Hepatocyte (in vitro differentiated cells): ENCODE measurements at places on chromosomes 7 and 10. TPM values are rescaled to one million over a fixed set of nuclear protein-coding genes. Genes with fewer than 3 reads are reported as not detected.

Gene NUTM2D
- 5.0 and 5.3 TPM in 2 replicates for total RNA-seq

GRCh38 chr10:119208553-119208940, 1.2 kb downstream of the GRK5 start:
- peak overlapping the region; percentile 71 for H3K4me3 ChIP-seq
- H3K36me3 ChIP-seq, result no peaks in the 10 kb centered on the region
- peaks cover 36% of the 10 kb centered on the region for H3K4me1 ChIP-seq
- no peaks in the 10 kb centered on the region for H3K27me3 ChIP-seq

DNA sequence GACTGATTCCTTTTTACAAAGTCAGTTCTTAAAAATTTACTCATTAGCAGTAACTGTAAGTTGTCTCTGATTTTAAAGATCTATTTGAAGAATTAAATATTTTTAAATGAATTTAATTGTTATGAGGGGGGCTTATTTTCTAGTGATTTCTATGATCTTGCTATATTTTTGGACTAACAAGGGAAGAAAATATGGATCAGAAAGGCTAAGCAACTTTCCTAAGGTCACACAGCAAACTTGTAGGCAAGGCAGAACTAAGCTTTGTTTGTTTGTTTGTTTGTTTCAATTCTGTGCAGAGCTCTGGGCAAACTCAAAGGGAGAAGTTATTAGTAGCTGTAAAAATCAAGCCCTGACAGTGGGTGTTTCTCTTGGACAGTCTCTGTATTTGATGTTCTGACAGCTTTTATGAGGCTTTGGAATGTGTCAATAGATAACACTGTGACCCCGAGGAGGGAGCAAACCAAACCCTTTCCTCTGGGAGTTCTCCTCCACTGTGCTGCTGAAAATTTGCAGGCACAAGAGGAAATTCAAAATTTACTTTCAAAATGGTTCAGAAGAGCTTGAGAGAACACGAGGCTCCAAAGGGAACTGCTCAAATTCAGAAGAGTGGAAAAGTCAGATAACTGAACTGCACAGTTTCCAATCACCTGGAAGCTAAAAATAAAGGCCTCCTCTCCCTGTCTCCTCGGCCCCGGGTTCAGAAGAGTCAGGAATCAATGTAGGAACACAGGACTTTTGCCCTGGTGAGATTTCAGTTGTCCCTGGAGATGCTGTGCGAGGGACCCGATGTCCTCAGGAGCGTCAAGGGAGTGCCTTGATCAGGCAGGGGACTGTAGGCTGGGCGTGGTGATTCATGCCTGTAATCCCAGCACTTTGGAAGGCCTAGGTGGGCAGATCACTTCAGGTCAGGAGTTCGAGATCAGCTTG, 325.7 kb downstream of the GATA3 start:
- DNase-seq, result peak; percentile 38
- H3K36me3 ChIP-seq, result no peaks in the 10 kb centered on the region
- H3K4me1 ChIP-seq, result peaks cover 8% of the 10 kb centered on the region
- H3K27ac ChIP-seq, result peak overlapping the region; percentile 48
- H3K4me3 ChIP-seq, result no peak overlapping the region

GRCh38 chr7:13860734-13861133, 128.7 kb downstream of the ETV1 start:
- no peak for DNase-seq

GRCh38 chr10:109913306-109913892, 9.9 kb downstream of the XPNPEP1 start:
- peak overlapping the region; percentile 90 for H3K27ac ChIP-seq
- no peaks in the 10 kb centered on the region for H3K36me3 ChIP-seq
- DNase-seq, result no peak
- no peaks in the 10 kb centered on the region for H3K27me3 ChIP-seq
- H3K4me1 ChIP-seq, result peaks cover 43% of the 10 kb centered on the region

GRCh38 chr7:159049266-159050025, 95.2 kb downstream of the VIPR2 start:
- no peaks in the 10 kb centered on the region for H3K36me3 ChIP-seq
- DNase-seq, result no peak
- no peak overlapping the region for H3K4me3 ChIP-seq
- no peaks in the 10 kb centered on the region for H3K4me1 ChIP-seq
